ENCODE measurements at places on chromosomes 11 and 22.

DNA sequence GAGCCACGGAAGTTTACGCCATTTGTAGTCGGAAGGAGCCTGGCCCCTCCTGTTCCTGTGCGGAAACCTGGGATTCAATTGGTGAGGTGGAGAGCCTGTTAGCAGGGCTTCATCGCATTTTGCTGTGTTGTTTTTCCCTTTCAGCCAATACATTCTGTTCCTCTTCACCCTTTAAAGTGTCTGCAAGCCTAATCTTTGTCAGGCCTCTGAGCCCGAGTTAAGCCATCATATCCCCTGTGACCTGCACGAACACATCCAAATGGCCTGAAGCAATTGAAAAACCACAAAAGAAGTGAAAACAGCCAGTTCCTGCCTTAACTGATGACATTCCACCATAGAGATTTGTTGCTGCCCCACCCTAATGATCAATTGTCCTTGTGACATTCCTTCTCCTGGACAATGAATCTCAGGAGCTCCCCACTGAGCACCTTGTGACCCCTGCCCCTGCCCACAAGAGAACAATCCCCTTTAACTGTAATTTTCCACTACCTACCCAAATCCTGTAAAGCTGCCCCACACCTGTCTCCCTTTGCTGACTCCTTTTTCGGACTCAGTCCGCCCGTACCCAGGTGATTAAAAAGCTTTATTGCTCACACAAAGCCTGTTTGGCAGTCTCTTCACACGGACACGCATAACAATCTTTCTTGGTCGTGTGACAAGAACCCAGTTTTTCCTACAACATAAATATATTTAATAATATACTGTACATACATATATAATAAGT lies 37.1 kb upstream of the MMP12 start:
- no peak for DNase-seq
- H3K4me1 ChIP-seq = no peaks in the 10 kb centered on the region
- no peak overlapping the region for H3K4me3 ChIP-seq
- no peaks in the 10 kb centered on the region for H3K27me3 ChIP-seq

- peaks cover 79% of the 10 kb centered on the region for H3K4me1 ChIP-seq
- H3K27ac ChIP-seq = no peak overlapping the region
- no peaks in the 10 kb centered on the region for H3K27me3 ChIP-seq
- H3K36me3 ChIP-seq = no peaks in the 10 kb centered on the region
- H3K4me3 ChIP-seq = no peak overlapping the region
- DNase-seq = no peak
Measured at GRCh38 chr11:12184699-12185098, 74.3 kb downstream of the MICAL2 start.

- H3K36me3 ChIP-seq = no peaks in the 10 kb centered on the region
- no peak overlapping the region for H3K4me3 ChIP-seq
- DNase-seq = no peak
- H3K27me3 ChIP-seq = no peaks in the 10 kb centered on the region
Measured at GRCh38 chr22:47285981-47286380, 523.5 kb downstream of the TBC1D22A start.

DNA sequence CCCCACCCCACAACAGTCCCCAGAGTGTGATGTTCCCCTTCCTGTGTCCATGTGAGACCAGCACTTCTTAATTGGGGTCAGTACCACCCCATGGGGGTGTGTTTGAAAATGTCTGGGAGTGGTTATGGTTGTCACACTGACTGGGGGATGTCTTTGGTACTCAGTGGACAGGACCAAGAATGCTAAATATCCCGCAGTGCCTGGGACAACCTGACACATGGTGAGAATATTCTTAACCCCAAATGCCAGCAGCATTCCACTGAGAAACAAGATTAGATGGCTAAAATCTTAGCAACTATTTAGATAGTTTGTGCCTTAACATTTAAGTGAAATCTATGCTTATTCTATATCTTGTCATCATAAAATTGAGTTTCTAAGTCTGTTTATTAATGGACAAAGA lies 177.5 kb upstream of the ZBED5 start:
- no peaks in the 10 kb centered on the region for H3K4me1 ChIP-seq
- no peak overlapping the region for H3K27ac ChIP-seq
- H3K36me3 ChIP-seq = no peaks in the 10 kb centered on the region
- H3K27me3 ChIP-seq = no peaks in the 10 kb centered on the region

DNA sequence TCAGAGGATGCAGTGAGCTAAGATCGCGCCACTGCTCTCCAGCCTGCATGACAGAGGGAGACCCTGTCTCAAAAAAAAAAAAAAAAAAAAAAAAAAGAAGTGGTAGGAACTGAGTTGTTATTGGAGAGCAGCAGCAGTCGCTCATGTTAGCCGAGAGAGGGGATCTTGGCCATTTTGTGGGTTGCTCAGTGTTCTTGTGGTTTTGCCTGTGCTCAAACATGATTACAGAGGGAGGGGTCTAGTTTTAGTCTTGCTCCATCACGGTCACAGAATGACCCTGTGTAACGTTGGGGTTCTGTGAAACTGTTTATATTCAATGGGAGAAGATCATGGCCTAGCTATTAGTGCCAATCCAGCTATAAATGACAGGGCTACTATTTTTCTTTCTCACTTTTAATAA lies 1.9 kb downstream of the DPAGT1 start:
- H3K27ac ChIP-seq = no peak overlapping the region
- no peaks in the 10 kb centered on the region for H3K4me1 ChIP-seq

- H3K4me3 ChIP-seq = no peak overlapping the region
- H3K36me3 ChIP-seq = 0 out of 2 replicates have a peak, but pooled peaks cover 2% of the 10 kb centered on the region
- H3K27me3 ChIP-seq = no peaks in the 10 kb centered on the region
- H3K27ac ChIP-seq = no peak overlapping the region
- peaks cover 33% of the 10 kb centered on the region for H3K4me1 ChIP-seq
Measured at GRCh38 chr11:63873311-63873710, 34.4 kb downstream of the MARK2 start.

- no peaks in the 10 kb centered on the region for H3K27me3 ChIP-seq
- DNase-seq = no peak
- H3K36me3 ChIP-seq = no peaks in the 10 kb centered on the region
- no peaks in the 10 kb centered on the region for H3K4me1 ChIP-seq
Measured at GRCh38 chr11:113715882-113716625, 9.9 kb upstream of the TMPRSS5 start.

DNA sequence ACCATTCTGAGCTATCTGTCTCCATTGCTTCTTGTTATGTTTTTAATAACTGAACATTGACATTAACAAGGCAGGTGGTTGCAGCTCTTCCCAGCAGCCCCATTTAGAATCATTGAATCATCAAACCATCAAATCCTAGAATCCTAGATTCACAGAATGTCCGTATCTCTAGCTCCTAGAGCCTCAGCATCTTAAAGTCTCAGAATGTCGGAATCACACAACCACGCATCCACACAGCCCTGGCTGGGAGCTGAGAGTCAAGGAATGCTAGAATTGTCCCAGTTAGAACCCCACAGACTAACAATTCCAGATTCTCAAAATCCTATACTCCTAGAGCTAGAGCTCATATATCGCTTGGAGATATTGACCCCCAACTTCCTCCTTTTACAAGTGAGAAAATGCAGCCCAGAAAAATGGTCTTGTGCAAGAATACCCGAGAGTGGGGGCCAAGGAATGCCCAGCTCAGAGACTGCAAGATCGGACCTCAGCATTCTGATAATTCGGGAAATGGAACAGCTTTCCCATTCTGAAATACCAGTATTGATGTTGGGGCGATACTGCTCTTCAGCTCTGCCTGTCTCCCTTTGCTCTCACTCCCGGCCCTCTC lies 38.8 kb downstream of the PDE2A start:
- peaks cover 15% of the 10 kb centered on the region for H3K4me1 ChIP-seq
- no peaks in the 10 kb centered on the region for H3K36me3 ChIP-seq
- no peak overlapping the region for H3K4me3 ChIP-seq
- no peak for DNase-seq
- H3K27me3 ChIP-seq = no peaks in the 10 kb centered on the region
- H3K27ac ChIP-seq = no peak overlapping the region

DNA sequence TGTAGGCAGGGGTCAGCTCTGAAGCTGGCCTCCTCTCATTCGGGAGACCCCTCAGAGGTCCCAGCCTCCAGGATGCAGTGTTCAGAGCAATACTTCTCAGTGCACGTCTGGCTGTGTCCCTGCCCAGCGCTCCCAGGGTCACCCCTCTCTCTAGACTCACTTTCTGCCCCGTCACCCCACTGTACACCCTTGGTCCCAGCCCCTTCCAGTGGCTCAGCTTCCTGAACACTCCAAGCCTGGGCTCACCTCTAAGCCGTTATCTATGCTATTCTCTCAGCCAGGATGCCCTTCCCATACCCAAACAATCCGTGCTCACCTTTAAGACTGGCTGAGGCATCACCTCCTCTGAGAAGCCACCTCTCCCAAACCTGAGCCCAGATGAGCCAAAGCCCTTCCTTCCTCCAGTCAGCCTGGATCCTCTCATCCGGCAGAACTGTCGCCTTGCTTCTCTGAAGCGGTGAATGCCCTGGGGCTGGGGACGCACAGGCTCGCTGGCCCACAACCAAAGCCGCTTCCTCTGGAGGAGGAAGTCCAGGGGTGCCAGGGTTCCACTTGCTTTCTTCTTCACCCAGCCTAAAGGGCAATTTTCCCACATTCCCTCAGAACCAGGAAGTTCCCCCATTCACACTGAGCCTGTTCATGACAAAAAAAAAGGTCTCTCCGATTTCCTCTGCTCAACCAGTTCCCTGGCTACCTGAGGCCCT lies 13.7 kb upstream of the CDKN1C start:
- H3K4me3 ChIP-seq = no peak overlapping the region
- no peaks in the 10 kb centered on the region for H3K27me3 ChIP-seq
- no peak overlapping the region for H3K27ac ChIP-seq
- no peaks in the 10 kb centered on the region for H3K36me3 ChIP-seq
- no peak for DNase-seq
- no peaks in the 10 kb centered on the region for H3K4me1 ChIP-seq

- H3K4me1 ChIP-seq = no peaks in the 10 kb centered on the region
- H3K4me3 ChIP-seq = no peak overlapping the region
- peaks cover 17% of the 10 kb centered on the region for H3K36me3 ChIP-seq
- H3K27me3 ChIP-seq = no peaks in the 10 kb centered on the region
- no peak overlapping the region for H3K27ac ChIP-seq
Measured at GRCh38 chr11:65610404-65610803, 3.6 kb downstream of the MAP3K11 start.

DNA sequence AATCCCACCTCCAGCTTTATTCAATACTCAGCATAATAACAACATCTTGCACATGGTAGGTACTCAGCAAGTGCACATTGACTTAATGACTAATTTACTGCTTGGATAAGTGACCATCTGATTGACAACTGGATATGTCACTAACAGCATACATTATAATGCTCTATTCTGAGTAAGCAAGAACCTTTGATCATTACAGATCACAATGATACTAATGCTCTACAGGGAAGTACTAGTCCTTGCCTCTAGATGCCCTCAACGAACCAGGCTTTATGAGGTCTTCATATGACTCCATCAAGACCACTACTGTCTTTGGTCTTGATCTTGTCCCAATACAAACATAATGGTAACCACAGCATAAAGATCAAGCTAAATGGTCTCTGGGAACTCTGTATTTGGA lies 167.6 kb upstream of the MTMR2 start:
- no peak overlapping the region for H3K27ac ChIP-seq
- peaks cover 8% of the 10 kb centered on the region for H3K4me1 ChIP-seq
- no peaks in the 10 kb centered on the region for H3K27me3 ChIP-seq
- DNase-seq = no peak

DNA sequence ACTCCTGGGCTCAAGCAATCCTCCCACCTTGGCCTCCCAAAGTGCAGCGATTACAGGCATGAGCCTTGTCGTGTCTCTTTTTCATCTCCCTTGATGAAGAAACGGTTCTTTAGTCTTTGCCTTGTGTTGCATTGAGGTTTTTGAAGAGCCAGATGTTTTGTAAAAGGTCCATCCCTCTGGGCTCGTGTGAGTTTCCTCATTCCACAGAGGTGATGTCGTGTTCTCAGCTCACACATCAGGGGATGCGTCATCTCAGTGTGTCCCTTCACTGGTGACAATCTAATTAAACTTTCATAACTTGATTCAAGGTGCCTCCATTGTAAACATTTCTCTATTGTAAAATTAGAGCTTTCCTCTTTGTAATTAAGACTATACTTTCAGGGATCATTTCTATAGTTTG lies 29.7 kb upstream of the TEF start:
- H3K27ac ChIP-seq = no peak overlapping the region
- H3K27me3 ChIP-seq = no peaks in the 10 kb centered on the region
- no peaks in the 10 kb centered on the region for H3K4me1 ChIP-seq
- H3K4me3 ChIP-seq = no peak overlapping the region

DNA sequence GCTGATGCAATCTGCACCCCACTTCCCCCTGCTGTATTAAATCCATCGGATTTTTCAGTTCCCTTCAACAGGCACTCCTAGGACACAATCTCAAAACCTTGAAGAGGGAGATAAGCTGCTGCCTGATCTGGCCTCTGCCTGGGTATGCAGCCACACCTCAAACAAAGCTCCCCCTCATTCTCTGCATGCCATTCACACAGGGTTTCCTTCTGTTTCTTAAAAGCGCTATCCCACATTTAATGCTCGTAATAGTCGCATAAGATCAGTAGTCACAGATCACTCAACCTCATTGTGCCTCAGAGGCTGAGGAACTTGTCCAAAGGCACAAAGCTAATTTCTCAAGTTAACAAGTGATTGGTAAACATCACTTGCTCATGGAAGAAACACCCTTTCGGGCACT lies 34.0 kb downstream of the UQCR10 start:
- no peak overlapping the region for H3K4me3 ChIP-seq
- peaks cover 18% of the 10 kb centered on the region for H3K4me1 ChIP-seq
- H3K27ac ChIP-seq = no peak overlapping the region
- DNase-seq = no peak

All from SJCRH30 (cell line).